ENCODE measurements at places on chromosomes 5 and 9.

- no peak for DNase-seq
Observed at GRCh38 chr5:115363879-115364278, 67.4 kb upstream of the CCDC112 start.

DNA sequence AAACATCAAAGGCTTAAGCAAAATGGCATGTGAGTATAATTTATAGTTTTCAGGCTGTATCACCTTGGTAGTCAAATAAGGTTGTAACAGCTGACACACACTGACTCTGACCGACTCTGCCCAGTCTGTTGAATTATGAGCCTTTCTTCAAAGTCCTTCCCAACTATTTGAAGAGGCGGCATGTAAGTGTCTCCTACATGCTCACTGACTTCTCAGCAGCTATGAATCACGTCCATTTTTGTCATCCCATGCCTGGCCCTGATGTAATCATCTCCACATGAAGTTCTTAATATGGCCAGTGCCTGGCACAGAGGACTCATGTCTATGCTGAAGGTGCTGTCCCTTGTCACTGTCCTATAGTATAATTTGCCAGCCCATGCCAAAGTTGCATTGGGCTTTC, 5.1 kb upstream of the PTBP3 start:
- DNase-seq: no peak

DNA sequence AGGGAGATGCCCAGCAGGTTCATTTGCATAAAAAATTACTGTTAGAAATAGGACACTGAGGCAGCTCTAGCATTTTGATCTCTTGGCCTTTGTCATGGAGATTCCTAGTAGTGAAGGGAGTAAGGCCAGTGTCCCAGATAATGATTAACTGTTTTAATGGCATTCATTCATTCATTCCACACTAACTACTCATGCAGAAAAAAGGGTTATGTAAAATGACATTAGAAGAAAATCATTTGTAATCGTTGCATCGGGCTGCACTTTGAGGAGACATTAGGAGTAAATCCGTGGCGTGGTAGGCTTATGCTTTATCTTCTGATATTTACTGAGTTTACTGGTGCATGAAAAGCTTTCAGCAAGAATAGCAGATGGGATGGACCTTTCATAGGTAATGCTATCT, 82.6 kb upstream of the GRHPR start:
- no peak for DNase-seq

DNA sequence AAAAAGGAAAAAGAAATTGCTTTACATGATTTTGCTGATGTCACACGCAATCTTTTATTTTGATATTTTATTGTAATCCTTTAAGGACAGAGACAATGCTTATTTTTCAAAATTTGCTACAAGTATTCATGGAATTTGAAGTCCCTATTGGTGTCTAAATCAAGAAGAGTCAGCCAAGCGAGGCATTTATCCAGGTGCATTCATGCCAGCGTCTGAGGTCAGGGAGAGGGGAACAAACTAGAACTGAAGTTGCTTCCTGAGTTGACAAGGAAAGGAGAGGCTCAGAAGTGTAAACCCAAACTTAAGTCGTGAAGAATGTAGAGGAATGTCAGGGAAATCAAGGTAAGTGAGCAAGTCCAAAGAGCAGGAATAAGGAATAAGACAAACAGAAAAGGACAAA, 83.0 kb upstream of the GNAQ start:
- no peak for DNase-seq

GRCh38 chr9:69719367-69719766, 40.4 kb downstream of the PTAR1 start:
- no peak for DNase-seq

DNA sequence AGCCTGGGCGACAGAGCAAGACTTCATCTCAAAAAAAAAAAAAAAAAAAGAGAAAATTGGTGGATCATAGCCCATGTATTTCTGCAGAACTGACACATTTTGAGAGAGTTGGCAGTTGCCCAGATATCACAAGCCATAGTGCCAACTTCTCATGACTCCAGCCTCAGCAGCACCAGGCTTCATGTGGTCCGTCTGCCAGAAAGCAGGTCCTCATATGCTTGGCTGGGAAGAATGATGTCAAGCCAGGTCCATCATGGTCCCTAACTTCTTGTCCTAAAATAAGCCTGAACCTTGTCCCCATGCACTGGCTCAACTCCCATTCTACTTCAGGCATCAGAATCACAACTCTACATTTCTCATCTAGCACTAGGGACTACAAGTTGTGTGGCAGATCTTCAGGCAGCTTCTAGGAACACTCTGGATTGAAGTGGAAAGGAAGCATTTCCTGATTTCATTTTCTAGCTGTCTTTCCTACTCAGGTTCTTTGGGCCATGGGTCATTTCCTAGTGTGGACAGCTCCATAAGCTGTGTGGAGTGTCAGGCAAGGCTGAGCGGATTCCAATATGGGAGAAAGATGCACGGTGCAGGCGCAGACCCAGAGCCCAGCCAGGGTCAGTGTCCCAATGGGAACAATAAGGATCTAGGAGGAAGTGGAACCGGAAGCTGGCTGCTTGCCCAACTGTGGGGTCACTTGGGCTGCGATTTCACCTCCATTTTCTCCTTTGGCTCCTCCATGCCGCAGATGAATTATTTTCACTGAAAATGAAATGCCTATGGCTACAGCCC, 90.1 kb downstream of the LMNB1 start:
- no peak for DNase-seq

- DNase-seq: no peak
Observed at GRCh38 chr5:102654559-102655349, 100.4 kb upstream of the PAM start.

GRCh38 chr9:37626708-37627292, 24.0 kb upstream of the FRMPD1 start:
- DNase-seq: no peak

- no peak for DNase-seq
Observed at GRCh38 chr5:89117124-89117644, 234.2 kb upstream of the MEF2C start.

DNA sequence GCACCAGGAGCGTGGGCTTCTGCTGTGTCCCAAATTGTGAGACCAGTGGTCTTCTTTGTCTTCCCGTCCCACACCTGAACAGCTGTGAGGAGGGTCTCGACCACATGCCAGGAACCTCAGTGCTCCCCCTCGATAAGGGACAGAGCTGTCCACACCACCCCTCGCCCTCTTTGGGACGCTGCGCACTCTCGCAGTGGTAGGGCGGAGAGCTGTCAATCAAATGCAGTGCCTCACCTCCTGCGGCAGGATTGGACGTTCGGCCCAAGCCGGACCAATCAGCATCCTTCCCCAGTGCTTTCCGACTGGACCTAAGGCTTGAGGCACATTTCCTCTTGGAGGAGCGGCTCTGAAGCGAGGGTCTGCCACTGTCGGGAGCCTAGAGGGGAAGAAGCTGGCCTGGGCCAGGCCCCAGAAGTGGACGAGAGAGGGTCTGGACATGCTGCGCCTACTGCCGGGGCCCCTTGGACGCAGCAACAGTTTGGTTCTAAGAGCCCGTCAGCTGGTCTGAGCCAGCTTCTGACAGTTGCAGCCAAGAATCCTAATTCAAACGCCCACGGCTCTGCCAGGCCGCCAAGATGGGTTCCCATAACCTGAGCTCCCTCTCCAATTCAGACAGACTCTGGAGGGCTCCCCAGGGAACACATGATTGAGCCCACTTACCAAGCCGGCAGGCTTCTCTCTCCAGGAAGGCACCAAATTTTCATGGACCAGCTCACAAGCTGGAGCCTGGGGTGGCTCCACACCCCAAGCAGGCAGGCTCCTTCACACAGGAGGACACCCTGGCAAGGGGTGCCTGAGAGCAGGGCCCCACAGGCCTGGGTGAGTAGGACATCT, 28.1 kb upstream of the ADAMTS2 start:
- DNase-seq: no peak

DNA sequence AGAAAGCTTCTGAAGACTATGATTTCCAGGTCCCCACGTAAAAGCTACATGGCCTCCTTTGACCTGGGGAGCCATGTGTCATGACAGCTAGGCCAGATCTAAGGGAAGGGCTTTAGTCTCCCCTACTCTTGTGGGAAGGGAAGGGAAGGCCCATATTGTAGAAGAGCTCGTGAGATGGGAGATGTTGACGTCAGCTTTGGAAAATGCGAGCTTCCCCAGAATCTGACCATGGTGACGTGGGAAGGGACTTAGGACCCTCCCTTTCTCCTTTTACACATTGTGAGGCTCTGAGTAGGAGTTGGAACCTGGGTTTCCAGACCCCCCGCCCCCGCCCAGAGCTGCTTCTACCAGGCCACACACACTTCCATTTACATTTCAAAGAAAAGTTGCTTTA, 165.5 kb downstream of the SYK start:
- DNase-seq: no peak

DNA sequence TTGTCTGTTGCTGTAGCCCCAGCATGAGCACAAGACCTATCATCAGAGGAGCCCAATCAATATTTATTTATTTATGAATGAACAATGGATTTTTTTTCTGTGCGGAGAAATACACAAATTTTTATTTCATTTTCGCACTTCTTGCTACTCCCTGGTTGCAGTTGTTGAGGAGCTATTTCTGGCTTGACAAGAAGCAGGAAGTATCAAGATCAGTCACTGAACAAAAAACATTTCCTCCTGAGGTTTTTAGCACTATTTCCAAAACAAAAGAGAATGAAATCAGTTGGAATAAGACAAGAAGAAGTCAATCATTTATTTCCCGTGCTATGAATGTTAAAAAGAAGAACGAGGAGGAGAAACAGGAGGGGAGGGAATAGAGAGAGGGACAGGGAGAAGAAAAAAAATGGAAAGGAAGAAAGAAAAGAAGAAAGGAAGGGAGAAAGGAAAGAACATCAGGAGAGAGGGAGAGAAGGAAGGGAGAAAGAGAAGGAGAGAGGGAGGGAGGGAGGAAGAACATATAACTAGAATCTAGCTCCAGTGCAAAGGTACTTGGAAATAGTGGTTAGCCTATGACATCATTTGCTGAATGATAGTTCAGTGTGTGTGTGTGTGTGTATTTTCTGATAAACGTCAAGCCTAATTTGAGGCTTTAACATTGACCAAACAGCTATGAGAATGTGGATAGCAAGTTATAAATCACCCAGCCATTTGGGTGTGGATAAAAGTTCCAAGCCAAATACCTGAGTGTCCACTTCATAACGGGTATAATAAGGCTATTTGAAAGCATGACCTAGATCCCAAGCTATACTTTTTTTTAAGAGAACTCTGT, 586.0 kb downstream of the EBF1 start:
- no peak for DNase-seq

DNA sequence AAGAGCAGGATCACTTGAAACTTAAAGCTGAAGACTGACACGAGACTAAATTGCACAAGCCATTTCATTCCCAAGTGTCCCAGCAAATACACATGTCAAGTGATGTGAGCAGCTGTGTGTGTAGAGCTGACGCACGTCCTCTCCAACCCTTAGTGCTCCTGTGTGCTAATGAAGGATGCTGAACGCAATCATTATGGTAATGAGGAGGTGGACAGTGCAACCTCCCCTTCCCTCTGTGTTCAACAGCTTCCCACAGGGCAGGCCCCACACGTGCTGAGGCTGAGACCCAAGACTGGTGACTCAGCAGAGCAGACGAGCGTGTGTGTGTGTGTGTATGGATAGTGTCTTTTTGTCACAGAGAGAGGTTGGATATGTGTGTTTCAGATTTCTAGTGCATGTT, 702.1 kb downstream of the SEMA5A start:
- DNase-seq: no peak

DNA sequence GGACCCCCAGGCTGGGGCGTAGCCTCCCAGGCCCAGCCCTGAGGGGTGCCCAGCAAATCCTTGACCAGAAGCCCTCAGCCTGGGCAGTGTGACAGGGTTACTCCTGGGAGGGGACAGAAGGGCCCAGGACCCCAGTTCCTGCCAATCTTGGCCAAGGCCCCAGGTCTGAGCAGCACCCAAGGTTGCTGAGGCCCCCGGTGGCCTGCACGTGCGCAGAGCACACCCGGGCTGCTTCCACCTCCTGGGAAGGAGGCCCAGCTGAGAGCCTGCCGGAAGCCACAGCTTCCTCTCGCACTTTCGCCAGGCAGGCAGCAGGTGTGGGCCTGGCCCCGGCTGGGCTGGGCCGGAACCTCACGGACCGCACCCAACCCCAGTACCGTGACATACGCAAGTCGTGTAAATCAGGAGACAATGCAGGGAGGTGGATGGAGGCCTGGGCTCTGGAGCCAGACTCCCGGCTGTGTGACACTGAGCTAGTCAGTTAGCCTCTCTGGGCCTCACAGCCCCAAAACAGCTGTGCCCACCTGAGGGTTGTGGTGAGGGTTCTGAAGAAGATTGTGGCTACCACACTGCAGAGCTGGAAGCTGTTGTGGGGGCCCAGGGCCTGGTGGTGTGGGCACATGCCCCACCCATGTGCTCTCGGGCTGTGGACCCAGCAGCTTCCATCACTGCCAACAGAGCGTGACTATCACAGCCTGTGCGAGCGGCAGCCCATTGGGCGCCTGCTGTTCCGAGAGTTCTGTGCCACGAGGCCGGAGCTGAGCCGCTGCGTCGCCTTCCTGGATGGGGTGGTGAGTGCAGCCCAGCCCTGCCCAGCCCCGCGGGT, 5.1 kb downstream of the GRK6 start:
- peak; percentile 58 for DNase-seq

GRCh38 chr9:36530224-36530623, 42.5 kb upstream of the MELK start:
- no peak for DNase-seq

- no peak for DNase-seq
Observed at GRCh38 chr5:61330341-61330844, 1.7 kb upstream of the ZSWIM6 start.

DNA sequence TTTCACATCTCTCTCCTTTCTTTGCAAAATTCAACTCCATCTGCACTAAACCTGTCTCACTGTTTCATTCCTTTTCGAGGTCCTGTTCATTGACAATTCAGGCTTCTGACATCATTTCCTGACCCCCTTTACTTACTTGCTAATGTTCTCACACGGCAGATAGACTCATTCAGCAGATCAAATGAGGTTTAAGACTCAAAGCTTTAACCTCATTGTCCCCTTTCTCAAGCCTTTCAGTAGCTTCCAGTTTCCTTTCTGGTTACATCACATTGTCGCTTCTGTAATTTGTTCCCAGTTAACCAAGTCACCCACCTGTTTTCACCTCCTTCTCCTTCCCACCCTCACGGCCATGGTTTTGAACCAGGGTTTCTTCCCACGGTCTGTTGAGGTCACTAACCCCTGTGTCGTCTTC, 143.4 kb upstream of the OTULINL start:
- DNase-seq: no peak

GRCh38 chr9:89543621-89544278, 45.8 kb upstream of the SEMA4D start:
- no peak for DNase-seq

DNA sequence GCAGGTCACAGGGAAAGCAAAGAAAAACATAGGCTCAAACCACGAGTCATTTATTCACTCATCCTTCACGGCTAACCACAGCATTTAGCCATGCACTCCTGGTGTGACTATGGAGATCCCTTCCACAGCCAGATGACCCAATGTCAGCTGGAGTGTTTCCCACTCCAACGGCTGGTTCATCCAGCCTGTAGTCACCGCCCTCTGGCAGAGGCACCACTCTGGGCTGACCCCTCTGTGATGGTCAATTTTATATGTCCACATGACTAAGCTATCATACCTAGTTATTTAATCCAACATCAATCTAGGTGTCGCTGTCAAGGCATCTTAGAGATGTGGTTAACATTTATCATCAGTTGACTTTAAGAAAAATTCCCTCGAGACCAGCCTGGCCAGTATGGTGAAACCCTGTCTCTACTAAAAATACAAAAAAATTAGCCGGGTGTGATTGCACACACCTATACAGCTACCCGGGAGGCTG, 9.5 kb upstream of the PHF19 start:
- DNase-seq: no peak

- no peak for DNase-seq
Observed at GRCh38 chr5:2902186-2902585, 150.7 kb upstream of the IRX2 start.

GRCh38 chr5:80185095-80185494, 70.8 kb downstream of the SERINC5 start:
- no peak for DNase-seq
